Ascending aorta (tissue), 2 donors: ENCODE measurements at places on chromosomes 2 and 18. TPM values are rescaled to one million over a fixed set of nuclear protein-coding genes. Genes with fewer than 3 reads are reported as not detected.

Gene LCT
- total RNA-seq: not detected

Gene SLC16A14
- 15.8 TPM for total RNA-seq

Gene UBE2E3
- total RNA-seq: 125 TPM

Gene FBXO36
- total RNA-seq: 1.6 TPM

Gene ARL4C
- 18.8 TPM for total RNA-seq

Gene MALL
- 38.5 TPM for total RNA-seq

Gene HOXD8
- total RNA-seq: 19.8 TPM

Gene MTLN
- 381 TPM for total RNA-seq

Gene C2orf15
- 0.32 TPM for total RNA-seq
